Kidney (tissue), 22 donors: ENCODE measurements at places on chromosomes 12 and 14.

DNA sequence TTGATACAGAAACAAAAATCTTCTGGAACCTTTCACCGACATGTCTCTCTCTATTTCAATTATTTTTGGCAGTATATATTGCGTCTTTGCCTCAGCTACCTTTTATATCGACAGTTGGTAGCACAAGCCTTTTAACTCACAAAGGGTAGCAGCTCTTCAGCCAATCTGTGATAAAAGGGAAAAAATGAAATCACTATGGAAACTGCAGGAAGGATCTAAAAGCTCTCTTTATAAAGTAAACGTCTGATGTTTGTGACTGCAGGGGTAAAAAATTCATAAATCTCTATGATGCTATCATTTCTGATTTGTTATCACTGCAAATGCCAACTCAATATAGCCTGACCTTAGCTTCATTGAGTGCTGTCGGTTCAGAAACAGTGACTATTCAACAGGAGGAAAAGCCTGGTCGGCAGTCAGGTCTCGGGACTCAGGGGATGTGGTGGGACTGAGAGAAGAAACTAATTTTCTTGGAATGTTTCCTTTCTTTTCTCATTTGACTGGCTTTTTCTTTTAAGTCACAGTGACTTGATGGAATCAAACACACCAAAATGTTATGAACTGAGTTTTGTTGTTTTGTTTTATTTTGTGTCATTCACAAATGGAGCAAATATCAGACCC, 5.9 kb upstream of the RMST start:
- no peak for DNase-seq

DNA sequence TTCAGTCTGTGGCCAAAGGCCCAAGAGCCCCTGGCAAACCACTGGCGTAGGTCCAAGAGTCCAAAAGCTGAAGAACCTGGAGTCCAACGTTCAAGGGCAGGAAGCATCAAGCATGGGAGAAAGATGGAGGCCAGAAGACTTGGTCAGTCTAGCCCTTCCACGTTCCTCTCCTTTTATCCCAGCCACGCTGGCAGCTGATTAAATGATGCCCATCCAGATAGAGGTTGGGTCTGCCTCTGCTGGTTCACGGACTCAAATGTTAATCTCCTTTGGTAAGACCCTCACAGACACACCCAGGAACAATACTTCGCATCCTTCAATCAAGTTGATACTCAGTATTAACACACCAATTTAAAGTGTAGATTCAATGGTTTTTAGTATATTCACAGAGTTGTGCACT, 21.1 kb upstream of the OS9 start:
- no peak for DNase-seq

GRCh38 chr14:53526200-53526599, 373.1 kb upstream of the DDHD1 start:
- no peak for DNase-seq

DNA sequence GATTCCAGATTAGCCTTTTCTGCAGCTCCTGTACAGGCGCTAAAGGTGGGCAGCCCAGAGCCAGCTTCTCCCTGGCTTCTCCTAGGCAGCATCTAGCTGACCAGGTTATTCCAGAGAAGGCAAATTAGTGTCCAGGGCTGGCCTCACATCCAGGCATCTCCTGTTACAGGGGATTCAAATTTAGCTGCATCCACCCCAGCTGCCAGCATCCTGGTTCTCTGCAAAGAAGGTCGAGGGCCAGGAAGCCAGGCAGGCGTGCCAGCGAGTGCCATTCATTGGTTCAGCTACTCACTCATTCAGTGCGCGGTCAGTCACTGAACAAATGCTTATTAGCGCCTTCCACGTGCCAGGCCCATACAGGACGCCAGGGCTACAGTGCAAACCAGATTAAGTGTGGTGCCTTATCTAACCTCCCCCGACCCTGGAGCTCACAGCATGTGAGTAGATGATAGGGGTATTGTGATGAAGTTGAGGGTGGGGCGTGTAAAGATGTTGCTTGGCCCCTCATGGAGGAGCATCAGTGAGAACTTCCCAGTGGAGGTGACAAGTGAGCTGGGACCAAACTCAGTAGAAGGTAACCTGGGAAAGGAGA, 15.7 kb upstream of the FAM222A start:
- peak; percentile 39 for DNase-seq

- DNase-seq = no peak
Measured at GRCh38 chr14:102633906-102634595, 41.6 kb downstream of the RCOR1 start.

DNA sequence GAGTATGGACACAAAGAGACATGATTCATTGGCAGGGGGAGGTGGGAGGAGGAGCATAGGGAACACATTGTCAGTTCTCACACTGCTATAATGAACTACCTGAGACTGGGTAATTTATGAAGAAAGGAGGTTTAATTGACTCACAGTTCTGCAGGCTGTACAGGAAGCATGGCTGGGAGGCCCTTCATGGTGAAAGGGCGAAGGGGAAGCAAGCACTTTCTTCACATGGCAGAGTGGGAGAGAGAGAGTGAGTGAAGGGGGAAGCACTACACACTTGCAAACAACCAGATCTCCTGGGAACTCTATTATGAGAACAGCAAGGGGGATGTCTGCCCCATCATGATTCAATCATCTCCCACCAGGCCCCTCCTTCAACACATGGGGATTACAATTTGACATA, 391.8 kb downstream of the BMP4 start:
- DNase-seq = no peak

DNA sequence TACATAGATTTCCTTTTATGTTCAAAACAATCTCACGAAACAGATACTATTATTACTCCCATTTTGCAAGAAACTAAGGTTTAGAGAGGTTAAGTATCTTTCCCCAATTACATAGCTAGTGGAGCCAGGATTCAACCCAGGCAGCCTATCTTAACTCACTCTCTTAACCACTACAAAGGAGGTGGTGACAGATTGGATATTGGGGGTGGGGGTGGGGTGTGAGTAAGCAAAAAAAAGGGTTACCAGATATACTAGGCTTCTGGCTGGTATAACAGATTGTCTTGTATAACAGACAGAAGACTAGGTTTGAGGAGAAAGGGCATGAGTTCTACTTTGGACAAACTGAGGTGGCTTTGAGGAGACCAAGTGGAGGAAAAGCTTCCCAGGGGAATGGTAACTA, 2.1 kb downstream of the GMFB start:
- no peak for DNase-seq

GRCh38 chr12:9389796-9390195, 181.6 kb upstream of the PZP start:
- DNase-seq = no peak

DNA sequence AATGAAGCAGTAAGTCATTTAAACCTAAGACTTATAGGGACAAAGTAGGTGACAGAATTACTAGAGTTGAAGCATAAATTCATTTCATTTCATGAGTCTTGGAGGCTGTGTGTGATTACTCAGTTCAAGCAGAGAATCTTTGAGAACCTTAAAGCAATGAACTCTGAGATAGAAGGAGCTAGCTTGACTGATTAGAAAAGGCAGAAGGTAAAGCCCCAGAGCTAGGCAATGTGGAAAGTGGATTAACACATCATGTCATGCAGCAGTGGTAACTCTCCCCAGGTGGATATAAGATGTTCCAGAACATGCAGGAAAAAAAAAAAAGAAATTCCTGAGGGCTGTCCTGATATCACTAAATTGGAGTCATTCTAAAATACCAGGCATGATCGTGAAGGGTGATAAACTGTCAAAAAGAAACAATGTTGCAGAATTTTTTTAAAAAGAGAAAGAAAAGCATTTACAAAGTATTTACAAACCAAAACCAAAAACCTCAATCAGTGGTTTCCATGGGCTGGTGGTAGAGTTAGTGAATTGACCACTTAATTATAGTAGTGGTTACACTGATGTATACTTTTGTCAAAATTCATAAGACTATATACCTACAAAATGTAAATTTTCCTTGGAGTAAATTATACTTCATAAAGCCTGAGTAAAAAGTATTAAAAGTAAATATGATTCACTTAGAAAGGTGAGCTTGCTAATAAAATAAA, 12.7 kb upstream of the SLC16A7 start:
- DNase-seq = no peak
